Stimulated activated CD4-positive, alpha-beta T cell treated with anti-CD3 and anti-CD28 coated beads, Interleukin-1b, Interleukin-23, amount 100 ng/mL, for 48 hours (primary cell): ENCODE measurements at places on chromosomes 11 and 22.

DNA sequence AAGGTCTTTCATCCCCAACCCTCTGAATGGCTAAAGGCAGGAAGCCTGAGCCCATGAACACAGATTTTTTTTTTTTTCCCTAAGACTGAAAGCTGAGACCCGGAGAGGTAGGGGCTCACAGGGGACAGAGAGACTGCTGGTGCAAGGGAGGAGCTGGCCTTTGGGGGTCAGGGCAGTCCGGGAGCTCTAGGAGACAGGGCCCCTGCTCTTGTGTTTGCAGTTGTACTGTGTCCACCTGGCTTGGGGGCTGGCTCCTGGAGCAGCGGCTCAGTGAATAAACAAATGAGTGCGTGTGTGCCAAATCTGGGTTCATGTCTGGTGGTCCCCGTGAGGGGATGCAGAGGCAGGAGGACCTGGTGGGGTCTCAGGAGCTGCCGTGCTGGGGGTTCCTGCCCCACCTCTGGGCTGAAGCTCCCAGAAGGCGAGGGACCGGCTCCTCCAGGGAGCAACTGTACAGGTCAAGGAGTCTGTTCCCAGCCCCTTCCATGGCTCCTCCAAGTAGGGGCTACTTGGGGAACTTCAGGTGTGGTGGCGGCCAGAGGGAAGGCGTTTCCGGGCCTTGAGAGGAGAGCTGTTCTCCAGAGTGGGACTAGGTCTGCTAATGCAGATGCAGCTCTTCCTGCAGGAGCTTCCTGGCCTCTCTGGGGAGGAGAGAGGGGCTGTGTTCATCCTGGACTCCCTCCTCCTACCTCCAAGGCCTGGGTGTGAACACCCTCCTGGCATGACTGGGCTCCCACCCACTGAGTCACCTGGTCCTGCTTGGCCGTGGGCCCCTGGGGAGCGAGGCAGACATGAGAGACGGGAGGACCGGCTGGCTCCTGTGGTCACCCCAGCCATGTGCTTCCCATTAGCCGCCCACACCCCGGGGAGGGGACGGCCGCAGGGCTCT is 57.6 kb downstream of the FBXO7 start:
- DNase-seq: no peak

DNA sequence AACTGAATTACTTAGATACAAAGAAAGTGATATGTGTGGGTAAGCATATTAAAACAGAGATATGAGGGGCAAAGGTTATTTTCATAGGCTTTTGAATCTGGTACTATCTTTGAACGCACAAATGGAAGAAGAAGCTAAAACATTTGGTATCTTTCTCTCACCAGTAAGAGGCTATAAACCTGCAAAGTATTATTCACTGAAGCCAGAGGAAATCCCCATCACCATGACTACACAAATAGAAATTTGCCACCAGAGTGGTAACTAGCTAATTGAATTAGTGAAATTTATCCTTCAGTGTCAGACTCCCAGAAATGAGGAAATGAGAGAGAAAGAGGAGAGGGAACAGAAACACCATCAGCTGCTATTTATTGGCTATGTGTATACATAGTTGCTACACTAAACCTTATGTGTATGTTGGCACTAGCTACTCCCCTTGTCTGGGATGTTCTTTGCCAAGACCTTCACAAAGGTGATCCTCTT is 503.4 kb downstream of the DLG2 start:
- DNase-seq: no peak

- DNase-seq: no peak
These were observed 211.6 kb upstream of the SESN3 start for GRCh38 chr11:95442531-95443050.

- DNase-seq: no peak
These were observed 22.4 kb upstream of the CHST1 start for GRCh38 chr11:45687836-45688235.

- no peak for DNase-seq
These were observed 33.2 kb downstream of the SPATA19 start for GRCh38 chr11:133811850-133812685.

- DNase-seq: no peak
These were observed 1468.1 kb downstream of the BRD1 start for GRCh38 chr22:48359613-48359965.

GRCh38 chr11:83292709-83293456 is 6.7 kb upstream of the CCDC90B start:
- DNase-seq: no peak

DNA sequence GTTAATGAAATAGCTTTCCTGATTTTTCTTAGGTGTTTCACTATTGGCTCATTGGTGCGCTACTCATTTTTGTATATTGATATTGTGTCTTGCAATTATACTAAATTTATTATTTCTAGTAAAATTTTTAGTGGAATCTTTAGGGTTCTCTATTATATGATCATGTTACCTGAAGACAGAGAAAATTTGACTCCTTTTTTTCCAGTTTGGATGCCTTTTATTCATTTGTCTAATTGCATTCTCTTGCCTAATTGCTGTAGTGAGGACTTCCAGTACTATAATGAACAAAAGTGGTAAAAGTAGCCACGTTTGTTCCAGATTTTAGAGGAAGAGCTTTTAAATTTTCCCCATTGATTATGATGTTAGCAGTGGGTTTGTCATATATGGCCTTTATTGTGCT is 114.0 kb upstream of the SERPIND1 start:
- DNase-seq: no peak
